ENCODE measurements at places on chromosomes 6 and 20. TPM values are rescaled to one million over a fixed set of nuclear protein-coding genes. Genes with fewer than 3 reads are reported as not detected.

HRH3 gene
- total RNA-seq = not detected

RPS6KA2 gene
- 27.8 TPM for total RNA-seq

ADGRG6 gene
- 12.6 TPM for total RNA-seq

ILRUN gene
- total RNA-seq = 77.8 TPM

C6orf58 gene
- not detected for total RNA-seq

GABRR1 gene
- not detected for total RNA-seq

TSBP1 gene
- total RNA-seq = not detected

IP6K3 gene
- 6.7 TPM for total RNA-seq

IPCEF1 gene
- total RNA-seq = 1.1 TPM

MAPK13 gene
- total RNA-seq = 2.6 TPM

RPS10 gene
- total RNA-seq = 3,796 TPM

TAGAP gene
- total RNA-seq = 1.2 TPM

FAM83B gene
- not detected for total RNA-seq

ANGPT4 gene
- not detected for total RNA-seq

BMP6 gene
- 5.3 TPM for total RNA-seq

DYNLT1 gene
- 104 TPM for total RNA-seq

CLVS2 gene
- total RNA-seq = 1.5 TPM

OPRM1 gene
- total RNA-seq = 0.49 TPM

CASS4 gene
- 1.7 TPM for total RNA-seq

XRN2 gene
- total RNA-seq = 53.5 TPM

RHAG gene
- not detected for total RNA-seq

FERMT1 gene
- total RNA-seq = 0.36 TPM

HTR1B gene
- total RNA-seq = not detected

EPB41L2 gene
- 147 TPM for total RNA-seq

SLC26A8 gene
- not detected for total RNA-seq

RARS2 gene
- 26.5 TPM for total RNA-seq

KIF6 gene
- 0.55 TPM for total RNA-seq

TSPO2 gene
- total RNA-seq = not detected

OOEP gene
- total RNA-seq = not detected

DCDC2 gene
- total RNA-seq = not detected

YTHDF1 gene
- total RNA-seq = 25.0 TPM

PCSK2 gene
- total RNA-seq = 5.4 TPM

CD93 gene
- 14.6 TPM for total RNA-seq

ZC2HC1B gene
- not detected for total RNA-seq

POM121L2 gene
- total RNA-seq = not detected

Measured in sigmoid colon (tissue), 7 donors.